ENCODE measurements at places on chromosomes 4 and X.

DNA sequence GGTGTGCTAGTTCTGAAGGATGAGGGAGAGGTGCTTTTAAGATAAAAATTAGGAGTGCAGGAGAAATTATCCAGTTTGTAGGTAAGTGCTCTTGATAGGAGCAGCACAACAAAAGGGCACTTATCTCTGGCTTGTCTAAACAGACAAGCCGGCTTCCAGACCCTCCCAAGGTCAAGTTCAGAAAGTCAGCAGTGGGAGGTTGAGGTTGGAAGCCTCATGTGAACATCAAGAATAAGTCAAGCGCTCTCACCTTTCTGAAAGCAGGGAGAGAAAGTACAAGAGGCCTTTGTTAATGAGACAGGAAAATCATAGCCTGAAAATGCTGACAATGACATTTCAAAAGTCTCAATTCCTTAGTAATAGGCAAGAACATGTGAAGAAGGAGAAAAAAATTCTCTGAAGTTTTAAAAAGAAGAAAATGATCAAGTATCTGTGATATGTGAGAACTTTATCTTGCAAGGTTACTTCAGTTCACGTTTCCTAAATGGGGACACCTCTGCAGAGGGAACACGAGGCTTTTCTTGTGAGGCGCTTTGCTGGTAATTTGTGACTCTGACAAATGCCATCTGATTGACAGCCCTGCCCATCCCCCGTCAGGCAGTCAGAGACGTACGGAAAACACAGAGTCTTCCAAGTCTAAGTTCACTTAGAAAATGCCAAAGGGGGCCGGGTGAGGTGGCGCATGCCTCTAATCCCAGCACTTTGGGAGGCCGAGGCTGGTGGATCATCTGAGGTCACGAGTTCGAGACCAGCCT, 62.2 kb downstream of the TIGD2 start:
- no peak for DNase-seq

DNA sequence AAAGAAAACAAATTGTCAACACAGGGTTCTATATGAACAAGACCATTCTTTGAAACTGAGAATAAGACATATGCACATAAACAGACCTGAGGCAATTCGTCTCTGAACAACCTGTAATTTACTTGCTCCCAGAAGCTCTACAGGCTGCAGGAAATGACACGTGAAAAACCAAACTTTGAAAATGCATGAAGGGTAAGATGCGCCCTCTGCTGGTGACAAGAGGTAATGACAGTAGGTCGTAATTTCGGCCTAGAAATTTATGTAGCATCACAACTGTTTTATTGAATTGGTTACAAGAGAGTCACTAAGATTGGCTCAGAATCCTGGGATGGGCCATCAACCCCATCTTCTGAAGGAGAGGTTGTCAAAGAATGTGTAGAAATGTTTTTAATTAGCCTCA, 276.5 kb downstream of the PPP4R3C start:
- DNase-seq = no peak

- no peak for DNase-seq
Observed at GRCh38 chr4:6027392-6027791, 9.2 kb upstream of the C4orf50 start.

DNA sequence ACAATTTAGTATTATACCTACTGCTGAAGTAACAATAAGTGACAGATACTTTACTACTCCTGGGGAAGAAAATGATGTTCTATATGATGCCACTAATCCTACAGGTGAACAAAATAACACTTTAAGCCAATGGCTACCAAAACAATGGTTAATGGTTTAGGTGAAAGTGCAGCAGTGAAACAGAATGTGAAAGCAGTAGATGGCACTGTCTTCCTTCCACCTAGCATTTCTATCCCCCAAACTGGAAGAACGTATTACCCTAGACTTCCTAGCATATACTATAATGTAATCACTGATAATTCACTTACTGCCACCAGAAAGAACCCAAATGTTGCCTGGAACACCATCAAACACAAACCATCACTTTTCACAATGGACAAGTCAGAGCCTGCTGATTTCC, 18.9 kb upstream of the CABS1 start:
- DNase-seq = no peak

GRCh38 chr4:52870225-52870624, 8.1 kb downstream of the RASL11B start:
- no peak for DNase-seq

GRCh38 chrX:103586314-103586646, 965 bp downstream of the TCEAL4 start:
- DNase-seq = no peak

DNA sequence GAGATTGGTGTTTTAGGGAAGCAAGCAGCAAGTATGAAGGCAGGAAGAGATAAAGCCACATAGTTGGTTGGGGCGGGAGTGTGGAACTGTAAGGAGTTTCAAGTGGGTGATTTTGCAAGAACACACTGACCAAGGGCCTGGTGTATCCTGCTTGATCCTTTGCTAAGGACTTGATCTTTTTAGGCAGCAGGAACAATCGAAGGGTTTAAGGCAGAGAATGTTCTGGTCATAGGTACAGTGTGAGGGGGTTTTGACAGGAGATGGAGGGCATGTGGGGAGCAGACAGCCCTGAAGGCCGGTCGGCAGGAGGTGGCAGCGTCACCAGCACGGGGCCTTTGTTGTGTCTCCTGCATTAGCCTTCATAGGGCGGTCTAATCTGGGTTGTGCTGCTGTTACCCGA, 54.7 kb downstream of the FAM193A start:
- no peak for DNase-seq

DNA sequence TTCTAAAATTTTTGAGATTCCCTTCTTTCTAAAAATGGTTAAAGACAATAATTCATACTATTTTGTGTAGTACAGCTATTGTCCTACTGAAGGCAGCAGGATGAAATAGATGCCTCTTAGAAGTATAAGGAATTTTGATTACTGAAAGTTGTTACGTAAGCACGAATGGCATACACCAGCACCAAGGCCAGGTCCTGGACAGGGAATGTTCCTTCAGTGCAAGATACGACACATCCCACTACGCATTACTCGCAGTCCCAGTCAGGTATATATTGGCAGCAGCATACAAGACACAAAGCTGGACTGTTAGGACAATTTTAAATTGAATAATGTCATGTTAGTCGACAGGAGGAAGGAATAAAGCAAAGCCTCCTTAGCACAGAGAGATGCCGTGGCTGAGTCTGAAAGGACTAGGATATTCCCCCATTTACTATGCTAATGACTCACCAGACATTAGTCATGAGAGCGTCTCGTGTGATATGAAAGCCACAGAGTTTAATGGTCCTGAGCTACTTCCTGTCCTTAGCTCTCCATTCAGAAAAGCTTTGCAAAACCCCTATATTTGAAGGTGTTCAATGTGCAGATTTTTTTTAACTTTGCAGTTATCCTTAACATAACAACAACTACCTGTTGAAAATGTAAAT, 504.3 kb downstream of the FAM133A start:
- no peak for DNase-seq

DNA sequence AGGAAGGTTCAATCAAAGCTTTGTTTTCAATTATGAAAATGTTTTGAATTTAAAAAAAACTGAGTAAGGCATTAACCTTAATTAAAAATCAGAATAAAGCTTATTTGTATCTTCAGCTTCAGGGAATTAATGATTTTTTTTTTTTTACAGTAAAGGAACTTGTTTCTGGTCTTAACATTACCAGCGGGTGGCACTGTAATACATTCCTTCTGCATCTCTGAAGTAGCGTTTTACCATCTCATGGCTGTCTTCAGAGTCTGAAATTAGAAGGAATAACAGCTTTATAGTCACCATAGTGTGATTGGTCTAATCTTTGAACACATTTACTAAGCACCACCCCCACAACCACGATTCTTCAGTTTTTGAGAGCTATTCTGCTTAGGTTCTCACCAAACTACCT, 102.6 kb downstream of the IL1RAPL2 start:
- no peak for DNase-seq

- no peak for DNase-seq
Observed at GRCh38 chr4:156974264-156974663, 2.7 kb upstream of the PDGFC start.

DNA sequence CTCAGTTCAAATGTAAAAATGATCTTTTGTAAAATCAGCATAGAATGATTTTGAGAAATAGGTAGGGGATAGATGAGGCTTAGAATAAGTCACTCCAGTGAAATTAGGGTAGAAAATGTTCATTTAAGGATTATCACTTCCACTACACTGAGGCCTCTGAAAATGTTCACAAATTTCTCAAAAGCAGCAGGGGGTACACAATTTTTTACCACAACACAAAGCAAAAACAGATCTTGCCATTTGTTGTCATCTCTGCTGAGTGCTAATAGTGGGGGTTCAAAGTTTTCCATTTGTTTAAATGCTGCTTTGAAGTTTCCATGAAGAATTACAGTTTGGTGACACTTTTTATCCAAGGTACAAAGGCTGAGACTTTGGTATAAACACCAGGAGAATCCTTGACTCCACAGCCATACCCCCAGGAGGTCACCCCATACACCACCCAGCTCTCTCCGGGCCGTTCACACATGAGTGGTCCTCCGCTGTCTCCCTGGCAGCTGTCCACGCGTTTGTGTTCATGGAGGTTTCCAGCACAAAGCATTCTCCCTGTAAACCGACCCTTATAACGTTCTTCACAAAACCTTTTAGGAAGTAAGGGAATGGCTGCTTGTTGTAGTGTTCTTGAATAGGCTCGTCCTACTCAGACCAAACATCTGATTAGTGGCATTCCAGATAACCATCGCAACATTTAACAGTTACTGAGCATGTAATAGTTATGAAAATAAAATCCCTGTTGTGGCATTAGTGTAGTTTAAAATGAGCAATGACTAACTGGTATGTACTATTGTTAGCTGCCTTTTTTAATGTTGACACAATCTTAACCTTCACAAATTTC, 71.0 kb downstream of the PRSS12 start:
- DNase-seq = no peak

- no peak for DNase-seq
Observed at GRCh38 chr4:125704726-125705125, 390.0 kb downstream of the FAT4 start.

DNA sequence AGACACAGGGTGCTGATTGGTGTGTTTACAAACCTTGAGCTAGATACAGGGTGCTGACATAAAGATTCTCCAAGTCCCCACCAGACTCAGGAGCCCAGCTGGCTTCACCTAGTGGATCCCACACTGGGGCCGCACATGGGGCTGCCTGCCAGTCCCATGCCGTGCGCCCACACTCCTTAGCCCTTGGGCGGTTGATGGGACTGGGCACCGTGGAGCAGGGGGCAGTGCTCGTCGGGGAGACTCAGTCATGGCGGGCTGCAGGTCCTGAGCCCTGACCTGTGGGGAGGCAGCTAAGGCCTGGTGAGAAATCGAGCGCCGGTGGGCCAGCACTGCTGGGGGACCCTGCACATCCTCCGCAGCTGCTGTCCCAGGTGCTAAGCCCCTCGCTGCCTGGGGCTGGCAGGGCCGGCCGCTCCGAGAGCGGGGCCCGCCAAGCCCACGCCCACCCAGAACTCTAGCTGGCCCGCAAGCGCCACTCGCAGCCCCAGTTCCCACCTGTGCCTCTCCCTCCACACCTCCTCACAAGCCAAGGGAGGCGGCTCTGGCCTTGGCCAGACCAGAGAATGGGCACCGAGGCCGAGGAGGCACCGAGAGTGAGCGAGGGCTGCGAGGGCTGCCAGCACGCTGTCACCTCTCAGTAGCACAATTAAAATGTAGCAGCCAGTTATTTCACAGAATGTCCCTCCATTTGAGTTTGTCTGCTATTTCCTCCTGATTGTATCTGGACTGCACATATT, 76.1 kb upstream of the PNPLA4 start:
- DNase-seq = no peak

DNA sequence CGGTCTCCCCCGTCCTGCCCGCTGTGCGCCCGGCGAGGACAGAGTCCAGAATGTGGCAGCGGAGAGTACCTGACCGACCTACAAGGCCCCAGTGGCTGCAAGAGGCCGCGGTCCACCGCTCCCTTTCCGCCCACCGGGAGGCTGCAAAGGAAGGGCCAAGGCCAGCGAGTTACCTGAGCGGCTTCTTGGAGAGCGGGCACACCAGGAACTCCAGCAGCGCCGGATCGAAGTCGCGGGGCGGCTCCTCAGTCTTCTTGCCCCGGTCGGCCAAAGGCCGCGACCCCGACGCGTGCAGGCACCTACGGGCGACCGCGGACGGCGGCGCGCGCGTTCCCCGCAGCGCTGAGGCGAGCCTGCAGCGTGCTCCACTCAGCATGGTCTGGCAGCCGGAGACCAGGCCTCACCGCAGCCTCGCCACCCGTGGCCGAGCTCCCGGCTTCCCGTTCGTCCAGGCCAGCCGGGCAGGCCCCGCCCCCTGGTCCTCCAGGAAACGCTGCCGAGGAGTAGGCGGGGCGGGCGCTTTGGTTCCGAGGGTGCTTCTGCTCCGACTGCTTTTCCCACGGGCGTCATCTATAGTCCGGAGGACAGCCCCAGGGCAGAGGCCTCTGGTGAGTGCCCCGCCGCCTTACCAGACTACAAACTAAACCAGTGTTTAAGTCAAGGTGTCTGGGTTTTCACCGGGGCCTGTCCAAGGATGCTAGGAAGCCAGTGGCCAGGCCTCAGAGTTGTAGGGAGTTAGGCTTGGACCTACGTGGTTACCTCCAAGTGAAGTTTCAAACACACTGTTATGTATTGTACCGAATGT, at the start of gene PYURF:
Gene PYURF (minus strand): TSS at position 452 of the 805 bp plus-strand sequence. CDS start 76 bp downstream, at position 376.
- peak; percentile 85 for DNase-seq

DNA sequence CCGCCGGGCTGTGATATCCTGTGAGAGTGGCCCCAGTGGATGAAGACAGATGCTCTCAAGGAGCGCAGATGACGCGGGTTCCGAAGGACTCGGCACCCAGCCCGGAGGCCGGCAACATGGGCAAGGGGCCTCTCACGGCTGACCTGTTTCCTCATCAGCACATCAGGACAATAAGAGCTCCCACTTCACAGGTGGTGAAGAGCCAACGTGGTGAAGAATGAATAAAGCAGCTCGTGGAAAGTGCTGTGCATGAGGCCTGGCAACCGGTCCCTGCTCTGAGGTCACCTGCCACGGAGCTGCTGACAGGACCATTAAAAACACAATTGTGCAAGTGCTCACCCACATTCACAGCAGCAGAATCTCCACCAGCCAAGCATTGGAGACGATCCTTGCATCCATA, 22.9 kb downstream of the ABLIM2 start:
- no peak for DNase-seq

GRCh38 chr4:1288786-1289185, 905 bp upstream of the MAEA start:
- no peak for DNase-seq

GRCh38 chr4:159269116-159269515, 166.2 kb downstream of the RAPGEF2 start:
- DNase-seq = no peak

DNA sequence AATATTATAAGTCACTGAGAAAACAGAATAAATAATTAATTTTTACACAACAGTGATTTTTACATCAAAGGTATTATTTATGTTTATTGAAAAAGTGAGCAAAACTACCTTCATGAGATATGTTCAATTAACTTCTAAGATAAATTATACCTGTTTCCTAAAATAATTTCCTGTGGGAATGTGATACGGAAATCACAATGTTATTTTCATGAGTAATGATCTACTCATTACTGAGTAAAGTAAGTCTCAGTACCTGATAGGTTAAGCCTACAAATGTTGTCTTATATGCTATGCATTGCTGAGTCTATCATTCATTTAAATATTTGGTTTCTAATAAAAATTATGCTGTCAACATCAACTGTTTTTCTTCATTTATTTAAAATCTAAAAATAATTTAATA, 324.0 kb downstream of the STPG2 start:
- no peak for DNase-seq
